ENCODE measurements at places on chromosomes 7 and 10. TPM values are rescaled to one million over a fixed set of nuclear protein-coding genes. Genes with fewer than 3 reads are reported as not detected.

Gene NPY4R
- not detected for total RNA-seq

Gene PRSS1
- not detected for total RNA-seq

Gene KCNH2
- 0.09 TPM for total RNA-seq

Gene NUB1
- 59.6 TPM for total RNA-seq

Gene FAM25A
- total RNA-seq: not detected

Gene SERPINE1
- 56.7 TPM for total RNA-seq

Gene VOPP1
- 35.7 TPM for total RNA-seq

Gene DUSP5
- 61.0 TPM for total RNA-seq

Gene CCDC146
- 2.7 TPM for total RNA-seq

Gene SPDYE8
- total RNA-seq: not detected

Gene FZD8
- total RNA-seq: 13.0 TPM

Gene DPP6
- not detected for total RNA-seq

Gene CCDC3
- total RNA-seq: 0.10 TPM

Gene ELMO1
- not detected for total RNA-seq

Gene C7orf57
- total RNA-seq: 0.52 TPM

Gene CASP7
- total RNA-seq: 7.4 TPM

Gene LIPK
- not detected for total RNA-seq

Gene INSYN2A
- total RNA-seq: 0.07 TPM

Gene PIK3CG
- total RNA-seq: not detected

Gene OR2A42
- total RNA-seq: not detected

Gene TFR2
- not detected for total RNA-seq

Gene HOXA7
- 0.44 TPM for total RNA-seq

Gene CNNM1
- not detected for total RNA-seq

Gene AKR1C8
- total RNA-seq: not detected

Gene BMPER
- not detected for total RNA-seq

Gene CRPPA
- total RNA-seq: 1.1 TPM

Gene CADPS2
- 7.4 TPM for total RNA-seq

Gene PTPRN2
- 4.5 TPM for total RNA-seq

Gene TECTB
- total RNA-seq: not detected

Gene ABCB1
- total RNA-seq: not detected

Gene AGR2
- 0.17 TPM for total RNA-seq

Gene CACNB2
- total RNA-seq: 3.3 TPM

Gene NOS3
- total RNA-seq: 0.20 TPM

All from MCF 10A (cell line).